ENCODE measurements at places on chromosomes 7 and 10. TPM values are rescaled to one million over a fixed set of nuclear protein-coding genes. Genes with fewer than 3 reads are reported as not detected.

DNA sequence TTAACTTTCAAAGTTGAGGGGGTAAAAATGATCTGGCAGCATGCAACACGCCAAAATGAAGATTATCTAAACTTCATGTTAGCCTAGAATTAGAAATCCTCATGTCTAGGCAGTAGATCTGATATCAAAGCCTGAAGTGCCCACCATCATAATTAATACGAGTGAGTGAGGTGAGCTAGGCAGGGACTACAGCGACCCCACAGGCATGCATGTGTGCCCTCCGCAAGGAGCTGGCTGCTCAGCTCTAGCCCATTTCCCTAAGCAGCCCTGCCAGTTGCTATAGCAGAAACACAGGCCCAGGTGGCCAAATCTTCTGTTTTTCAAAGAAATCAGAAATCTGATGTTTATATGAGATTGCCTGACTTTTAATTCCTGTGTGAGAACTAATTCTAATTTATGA, 93.1 kb upstream of the IFRD1 start:
- H3K27me3 ChIP-seq, result no peaks in the 10 kb centered on the region
- no peaks in the 10 kb centered on the region for H3K4me1 ChIP-seq
- H3K36me3 ChIP-seq, result no peaks in the 10 kb centered on the region
- no peak overlapping the region for H3K4me3 ChIP-seq
- DNase-seq, result no peak

DNA sequence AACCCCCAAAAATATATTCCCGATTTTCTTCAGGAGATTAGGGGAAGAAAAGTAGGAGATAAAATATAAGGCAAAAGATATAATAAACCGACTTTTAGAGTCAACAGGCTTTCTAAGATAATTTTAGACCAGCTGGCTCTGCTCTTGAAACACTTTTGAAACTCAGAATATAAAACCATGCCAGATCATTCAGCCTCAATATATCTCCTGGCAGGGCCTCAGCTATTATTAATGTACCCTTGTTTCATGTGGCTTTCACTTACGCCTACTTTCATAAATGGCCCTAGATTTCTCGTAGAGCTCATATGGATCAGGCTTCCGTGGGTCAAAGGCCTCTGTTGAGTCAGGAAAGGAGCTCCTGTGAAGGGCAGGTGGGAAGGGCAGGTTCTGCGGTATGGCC, 396.0 kb downstream of the PHTF2 start:
- H3K36me3 ChIP-seq, result no peaks in the 10 kb centered on the region
- H3K27ac ChIP-seq, result no peak overlapping the region
- no peaks in the 10 kb centered on the region for H3K27me3 ChIP-seq
- DNase-seq, result no peak

DNA sequence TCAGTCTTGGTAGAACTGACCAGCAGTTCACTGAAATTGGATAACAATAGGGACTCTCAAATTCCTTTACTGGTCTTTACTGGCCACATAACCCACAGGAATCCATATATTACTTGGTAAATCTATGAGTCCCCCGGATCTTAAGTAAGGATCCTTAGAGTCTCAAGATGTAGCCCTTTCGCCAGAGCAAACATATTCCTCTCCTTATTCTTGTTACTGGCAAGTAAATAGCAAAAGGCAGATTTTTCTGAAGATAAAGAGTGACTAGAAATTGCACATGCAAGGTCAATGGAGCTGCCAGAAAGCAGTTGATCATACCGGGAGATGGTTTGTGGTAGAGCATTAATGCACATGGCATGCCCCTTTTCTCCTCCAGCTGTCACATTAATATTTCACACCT, 283.0 kb downstream of the HDAC9 start:
- no peak overlapping the region for H3K27ac ChIP-seq
- H3K27me3 ChIP-seq, result no peaks in the 10 kb centered on the region
- H3K4me1 ChIP-seq, result no peaks in the 10 kb centered on the region
- DNase-seq, result no peak
- no peak overlapping the region for H3K4me3 ChIP-seq
- no peaks in the 10 kb centered on the region for H3K36me3 ChIP-seq

- peaks cover 12% of the 10 kb centered on the region for H3K36me3 ChIP-seq
- H3K4me1 ChIP-seq, result peaks cover 19% of the 10 kb centered on the region
- no peak overlapping the region for H3K4me3 ChIP-seq
- peak overlapping the region; percentile 38 for H3K27ac ChIP-seq
Observed at GRCh38 chr7:115007751-115008150, 85.9 kb downstream of the MDFIC start.

- no peaks in the 10 kb centered on the region for H3K36me3 ChIP-seq
- peak; percentile 66 for DNase-seq
- no peak overlapping the region for H3K4me3 ChIP-seq
- peaks cover 22% of the 10 kb centered on the region for H3K4me1 ChIP-seq
Observed at GRCh38 chr7:152459724-152460251, 24.0 kb upstream of the KMT2C start.

DNA sequence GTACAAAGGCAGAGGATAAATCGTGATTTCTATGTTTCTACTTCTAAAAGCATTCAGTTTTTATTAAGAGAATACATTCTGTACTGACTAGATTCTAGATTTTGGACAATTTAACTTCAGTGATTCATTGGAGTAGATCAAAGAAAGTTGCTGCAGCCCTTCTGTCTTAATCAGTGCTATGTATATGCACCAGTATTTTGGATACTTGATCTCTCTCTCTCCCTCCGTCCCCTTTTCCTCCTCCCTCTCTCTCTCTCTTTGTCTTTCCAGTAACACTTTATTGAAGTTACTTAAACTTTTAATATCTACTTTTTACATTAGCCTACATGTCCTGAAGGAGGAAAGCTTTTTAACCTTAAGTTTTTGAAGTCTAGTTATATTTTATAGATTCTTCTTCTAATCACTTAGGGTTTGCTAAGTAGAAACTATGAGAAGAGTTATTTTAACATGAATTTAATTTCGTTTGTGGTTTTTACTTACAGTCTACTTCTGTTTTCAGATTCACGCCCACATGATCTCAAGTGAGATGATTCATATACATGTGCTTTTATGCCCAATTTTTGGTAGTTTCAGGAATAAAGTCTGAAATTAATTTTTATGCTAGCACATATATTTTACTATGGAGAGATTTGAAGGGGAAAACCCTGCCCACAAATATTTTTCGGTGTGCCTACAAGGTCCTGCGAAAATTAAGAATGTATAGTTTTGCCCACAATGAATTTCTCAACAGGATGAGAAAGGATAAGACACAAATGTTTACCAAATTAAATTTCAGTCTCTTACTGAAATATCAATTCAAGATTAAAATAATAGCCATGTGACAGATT, 9.1 kb downstream of the MDFIC start:
- no peaks in the 10 kb centered on the region for H3K27me3 ChIP-seq
- H3K36me3 ChIP-seq, result no peaks in the 10 kb centered on the region
- peak overlapping the region; percentile 57 for H3K4me3 ChIP-seq
- peak; percentile 60 for DNase-seq

- H3K36me3 ChIP-seq, result no peaks in the 10 kb centered on the region
- no peak for DNase-seq
- H3K27ac ChIP-seq, result no peak overlapping the region
- no peak overlapping the region for H3K4me3 ChIP-seq
- no peaks in the 10 kb centered on the region for H3K4me1 ChIP-seq
- H3K27me3 ChIP-seq, result no peaks in the 10 kb centered on the region
Observed at GRCh38 chr7:117205873-117206272, 117.0 kb downstream of the WNT2 start.

DNA sequence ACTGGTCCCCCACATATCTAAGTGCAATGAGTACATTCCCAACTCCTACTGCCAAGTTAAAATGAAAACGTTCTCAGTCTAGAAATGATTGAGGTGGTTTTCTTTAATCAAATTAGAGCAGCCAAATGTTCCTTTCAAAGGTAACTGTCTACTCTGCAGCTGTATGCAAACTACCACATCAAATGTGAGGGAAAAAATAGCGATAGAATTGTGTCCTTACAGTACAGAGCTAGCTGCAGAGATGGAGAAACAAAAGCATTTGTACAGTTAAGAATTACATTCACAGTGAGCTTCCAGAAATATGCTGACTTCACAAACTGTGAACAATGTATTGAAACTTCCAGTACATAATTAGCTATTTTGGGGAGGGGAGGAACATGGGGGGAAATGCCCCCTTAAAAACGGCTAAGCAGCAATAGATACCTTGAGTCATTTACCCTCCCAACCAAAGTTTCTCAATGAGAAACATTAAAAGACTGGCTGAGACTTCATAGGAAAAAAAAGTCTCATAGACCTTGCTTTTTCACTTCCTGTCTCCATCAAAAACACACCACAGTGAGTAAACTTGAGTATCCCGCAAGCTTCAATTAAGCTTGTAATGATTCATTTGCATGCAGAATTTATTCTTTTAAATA, 22.9 kb downstream of the CDK6 start:
- no peaks in the 10 kb centered on the region for H3K27me3 ChIP-seq
- no peaks in the 10 kb centered on the region for H3K36me3 ChIP-seq
- no peak overlapping the region for H3K4me3 ChIP-seq
- no peak overlapping the region for H3K27ac ChIP-seq
- peaks cover 16% of the 10 kb centered on the region for H3K4me1 ChIP-seq

DNA sequence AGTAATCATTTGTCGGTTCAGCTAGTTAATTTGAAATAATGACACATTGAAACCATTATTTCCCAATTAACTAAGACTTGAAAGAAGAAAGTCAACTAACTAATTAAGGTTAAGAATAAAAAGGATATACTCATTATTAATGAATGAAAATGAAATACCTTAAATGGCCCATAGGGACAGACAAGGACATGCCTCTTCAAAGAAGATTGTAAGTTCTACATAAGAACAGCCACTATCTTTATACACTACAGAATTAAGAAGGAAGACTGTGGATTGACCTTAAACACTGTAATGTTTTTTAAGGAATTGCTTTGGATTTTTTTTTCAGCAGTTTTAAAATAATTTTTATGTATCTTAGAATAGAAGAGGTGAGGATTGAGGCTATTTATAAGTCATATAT, 60.7 kb downstream of the CSTF2T start:
- no peaks in the 10 kb centered on the region for H3K4me1 ChIP-seq
- no peaks in the 10 kb centered on the region for H3K27me3 ChIP-seq
- H3K36me3 ChIP-seq, result no peaks in the 10 kb centered on the region
- DNase-seq, result no peak
- no peak overlapping the region for H3K27ac ChIP-seq

DNA sequence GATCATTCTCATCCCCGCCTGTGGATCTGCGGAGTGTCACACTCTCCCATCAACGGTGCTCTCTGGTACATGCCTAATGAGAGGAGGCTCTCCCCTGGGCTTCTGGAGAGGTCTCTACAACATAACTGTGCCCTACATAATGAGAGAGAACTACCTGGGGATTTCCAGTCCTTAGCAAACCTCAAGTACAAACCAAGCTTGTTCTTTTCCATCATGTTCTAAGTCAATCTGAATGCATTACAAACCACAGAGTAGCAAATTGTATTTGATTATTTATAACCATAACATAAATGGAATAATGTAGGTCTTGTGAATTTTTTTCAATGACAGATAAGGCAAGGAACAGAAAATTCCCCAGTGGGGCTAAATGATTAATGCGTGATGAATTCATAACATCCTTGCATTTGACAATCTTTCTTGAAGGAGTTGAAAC, 412.4 kb upstream of the NRP1 start:
- DNase-seq, result no peak
- H3K36me3 ChIP-seq, result no peaks in the 10 kb centered on the region
- no peaks in the 10 kb centered on the region for H3K27me3 ChIP-seq

- no peaks in the 10 kb centered on the region for H3K4me1 ChIP-seq
- DNase-seq, result no peak
- H3K36me3 ChIP-seq, result no peaks in the 10 kb centered on the region
- H3K27ac ChIP-seq, result no peak overlapping the region
- H3K27me3 ChIP-seq, result no peaks in the 10 kb centered on the region
Observed at GRCh38 chr7:24158975-24159374, 125.0 kb upstream of the NPY start.

- no peaks in the 10 kb centered on the region for H3K27me3 ChIP-seq
- no peak overlapping the region for H3K27ac ChIP-seq
- no peak for DNase-seq
- no peaks in the 10 kb centered on the region for H3K36me3 ChIP-seq
Observed at GRCh38 chr7:106766551-106766950, 98.5 kb upstream of the PIK3CG start.

- no peak for DNase-seq
- H3K27me3 ChIP-seq, result no peaks in the 10 kb centered on the region
- no peak overlapping the region for H3K27ac ChIP-seq
- H3K36me3 ChIP-seq, result no peaks in the 10 kb centered on the region
- H3K4me3 ChIP-seq, result no peak overlapping the region
Observed at GRCh38 chr10:112907893-112908292, 42.2 kb upstream of the TCF7L2 start.

DNA sequence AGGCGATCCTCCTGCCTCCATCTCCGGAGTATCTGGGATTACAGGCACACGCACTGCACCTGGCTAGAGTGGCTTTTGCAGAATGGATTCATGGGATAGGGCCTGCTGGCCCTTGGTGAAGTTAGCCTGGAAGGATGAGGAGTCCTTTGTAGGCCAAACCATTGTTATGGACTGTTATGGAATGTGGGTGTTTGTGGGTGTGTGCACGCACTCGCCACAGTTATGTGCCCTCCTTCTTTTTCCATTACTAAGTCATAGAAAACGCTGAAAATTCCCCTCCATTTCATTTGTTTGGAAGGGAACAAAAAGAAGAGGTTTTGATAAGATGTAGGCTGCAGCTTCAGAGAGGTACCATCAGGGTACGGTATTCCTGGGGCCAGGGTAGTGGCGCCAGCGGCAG, 15.0 kb downstream of the ZNF862 start:
- no peaks in the 10 kb centered on the region for H3K27me3 ChIP-seq
- no peak for DNase-seq
- H3K4me3 ChIP-seq, result no peak overlapping the region
- no peak overlapping the region for H3K27ac ChIP-seq

- H3K4me3 ChIP-seq, result no peak overlapping the region
- no peaks in the 10 kb centered on the region for H3K4me1 ChIP-seq
- no peak for DNase-seq
Observed at GRCh38 chr7:741191-741671, 14.2 kb upstream of the PRKAR1B start.

Gene MSS51
- 6.4 TPM for total RNA-seq

Gene MASTL
- total RNA-seq, result 13.6 TPM

Gene MYH16
- total RNA-seq, result not detected

Gene PPA1
- 40.6 TPM for total RNA-seq

Gene LOXL4
- total RNA-seq, result not detected

Gene FGL2
- 7.0 TPM for total RNA-seq

Gene FKBP6
- not detected for total RNA-seq

Measured in B cell (primary cell).